ENCODE measurements at places on chromosomes 2 and 18.

- no peak for DNase-seq
Measured at GRCh38 chr18:65755616-65756015, 4.8 kb downstream of the CDH7 start.

DNA sequence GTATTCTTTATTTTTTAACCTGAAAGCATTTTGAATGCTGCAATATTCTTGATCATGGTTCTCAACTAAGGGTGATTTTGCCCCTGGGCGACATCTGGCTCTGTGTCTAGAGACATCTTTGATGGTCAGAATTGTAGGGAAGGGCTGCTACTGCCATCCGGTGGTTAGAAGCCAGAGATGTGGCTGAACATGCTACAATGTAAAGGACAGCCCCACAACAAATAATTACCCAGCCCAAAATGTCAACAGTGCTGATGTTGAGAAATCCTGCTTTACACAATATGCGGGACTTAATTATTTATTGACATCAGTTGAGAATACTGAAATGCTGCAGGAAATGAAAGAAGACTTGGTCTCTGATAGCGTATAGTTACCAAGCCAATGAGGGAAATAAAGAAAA lies 37.5 kb upstream of the SERPINB2 start:
- DNase-seq = peak; percentile 6

DNA sequence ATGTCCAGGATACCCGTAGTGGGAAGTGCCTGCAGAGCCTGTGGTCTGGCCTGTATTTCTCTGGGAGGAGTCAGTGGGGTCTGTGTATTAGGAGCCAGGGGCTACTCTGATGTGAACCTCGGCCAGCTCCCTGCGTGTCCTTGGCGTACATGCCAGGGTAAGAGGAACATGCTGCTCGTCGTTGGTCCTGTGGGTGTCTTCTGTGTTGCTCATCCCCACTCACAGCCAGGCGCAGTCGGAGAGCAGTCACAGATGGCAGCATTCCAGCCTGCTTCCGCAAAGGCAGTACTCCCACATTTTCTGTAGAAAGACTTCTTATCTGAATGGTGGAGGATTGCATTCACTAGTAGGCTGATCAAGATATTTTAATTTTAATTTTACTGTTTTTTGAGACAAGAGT lies 84.9 kb downstream of the DGKD start:
- no peak for DNase-seq

- no peak for DNase-seq
Measured at GRCh38 chr2:229268626-229269025, 2.5 kb downstream of the PID1 start.

DNA sequence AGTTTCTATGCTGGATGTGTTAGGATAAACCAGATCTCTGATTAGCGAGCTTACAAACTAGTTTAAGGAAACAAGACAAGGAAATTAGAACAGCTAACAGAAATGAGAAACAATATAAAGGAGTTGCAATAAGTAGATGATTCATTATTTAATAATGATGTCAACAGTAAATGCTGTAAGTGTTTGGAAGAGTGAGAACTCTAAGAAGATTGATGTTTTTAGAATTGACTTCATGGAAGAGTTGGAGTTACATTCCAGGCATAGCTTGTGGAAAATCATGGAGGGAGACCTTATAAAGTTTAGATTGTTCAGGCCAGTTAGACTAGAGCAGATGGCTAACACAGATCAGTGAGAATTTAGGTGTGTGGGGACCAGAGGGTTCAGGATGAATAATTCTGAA lies 32.6 kb downstream of the PPP1R1C start:
- no peak for DNase-seq

- DNase-seq = no peak
Measured at GRCh38 chr2:44168681-44169154, at the start of gene PPM1B. Gene PPM1B, plus strand, starts transcription at chr2:44168875. Its CDS starts 32,325 bp downstream, at chr2:44201200.

GRCh38 chr2:99571954-99572353 lies 82.1 kb upstream of the REV1 start:
- no peak for DNase-seq

DNA sequence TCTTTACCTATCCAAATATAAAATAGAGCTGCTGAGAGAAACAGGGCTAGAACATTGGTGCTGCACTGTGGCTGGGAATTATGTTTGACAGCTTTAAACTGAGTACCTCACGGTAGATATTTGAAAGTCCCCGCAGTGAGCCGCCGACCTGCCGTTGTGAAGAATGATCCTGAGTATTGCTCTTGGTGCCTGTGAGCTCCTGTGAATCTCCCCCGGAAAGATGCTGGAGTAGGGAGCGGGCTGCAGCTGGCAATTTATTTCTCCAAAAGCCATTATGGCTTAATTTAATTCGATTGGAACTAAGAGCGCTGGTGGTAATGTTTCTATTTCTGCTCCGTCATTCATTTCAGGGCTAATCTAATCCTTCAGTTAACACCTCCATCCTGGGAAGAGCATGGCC lies 129.4 kb upstream of the TPO start:
- DNase-seq = no peak

DNA sequence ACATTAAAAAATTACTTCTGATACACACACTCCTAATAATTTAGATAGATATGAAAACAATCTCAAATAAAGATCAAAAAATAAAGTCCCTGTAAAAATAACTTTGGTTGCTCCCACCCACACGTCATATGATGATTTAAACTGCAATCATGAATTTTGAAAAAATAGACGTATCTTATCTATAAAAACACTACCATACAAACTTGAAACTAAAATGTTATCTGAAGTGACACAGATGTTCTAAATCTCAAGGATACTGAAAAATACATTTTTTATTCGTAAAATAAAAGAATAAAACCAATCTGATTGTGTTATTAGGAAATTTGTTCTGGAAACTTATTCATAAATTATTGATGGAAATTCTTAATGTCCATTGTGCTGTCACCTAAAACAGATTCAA lies 8.1 kb upstream of the BOLA3 start:
- no peak for DNase-seq

- no peak for DNase-seq
Measured at GRCh38 chr18:57329856-57330255, 22.5 kb upstream of the ST8SIA3 start.

- DNase-seq = no peak
Measured at GRCh38 chr2:232515639-232516038, 4.5 kb upstream of the PRSS56 start.

- no peak for DNase-seq
Measured at GRCh38 chr2:233023007-233023760, 9.3 kb upstream of the NEU2 start.

Measured in neuronal stem cell (in vitro differentiated cells).